ENCODE measurements at places on chromosomes 4 and X.

DNA sequence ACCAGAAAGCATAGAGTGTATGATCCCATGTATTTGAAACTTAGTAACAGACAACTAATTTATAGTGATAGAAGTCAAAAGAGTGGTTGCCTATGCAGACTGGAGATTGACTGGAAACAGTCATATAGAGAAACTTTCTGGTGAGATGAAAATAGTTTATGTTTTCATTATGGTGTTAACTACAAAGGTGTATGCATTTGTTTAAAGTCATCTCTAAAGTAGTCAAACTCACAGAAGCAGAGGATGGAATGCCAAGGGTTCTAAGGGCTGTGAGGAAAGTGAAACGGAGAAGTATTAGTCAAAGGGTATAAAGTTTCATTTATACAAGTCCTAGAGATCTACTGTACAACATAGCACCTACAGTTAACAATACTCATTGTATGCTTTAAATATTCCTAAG lies 45.8 kb downstream of the ENOX2 start:
- no peak for DNase-seq

GRCh38 chrX:69996113-69996468 lies 53.6 kb downstream of the AWAT2 start:
- DNase-seq: no peak

- DNase-seq: no peak
Measured at GRCh38 chrX:13750204-13750603, 15.7 kb downstream of the OFD1 start.

DNA sequence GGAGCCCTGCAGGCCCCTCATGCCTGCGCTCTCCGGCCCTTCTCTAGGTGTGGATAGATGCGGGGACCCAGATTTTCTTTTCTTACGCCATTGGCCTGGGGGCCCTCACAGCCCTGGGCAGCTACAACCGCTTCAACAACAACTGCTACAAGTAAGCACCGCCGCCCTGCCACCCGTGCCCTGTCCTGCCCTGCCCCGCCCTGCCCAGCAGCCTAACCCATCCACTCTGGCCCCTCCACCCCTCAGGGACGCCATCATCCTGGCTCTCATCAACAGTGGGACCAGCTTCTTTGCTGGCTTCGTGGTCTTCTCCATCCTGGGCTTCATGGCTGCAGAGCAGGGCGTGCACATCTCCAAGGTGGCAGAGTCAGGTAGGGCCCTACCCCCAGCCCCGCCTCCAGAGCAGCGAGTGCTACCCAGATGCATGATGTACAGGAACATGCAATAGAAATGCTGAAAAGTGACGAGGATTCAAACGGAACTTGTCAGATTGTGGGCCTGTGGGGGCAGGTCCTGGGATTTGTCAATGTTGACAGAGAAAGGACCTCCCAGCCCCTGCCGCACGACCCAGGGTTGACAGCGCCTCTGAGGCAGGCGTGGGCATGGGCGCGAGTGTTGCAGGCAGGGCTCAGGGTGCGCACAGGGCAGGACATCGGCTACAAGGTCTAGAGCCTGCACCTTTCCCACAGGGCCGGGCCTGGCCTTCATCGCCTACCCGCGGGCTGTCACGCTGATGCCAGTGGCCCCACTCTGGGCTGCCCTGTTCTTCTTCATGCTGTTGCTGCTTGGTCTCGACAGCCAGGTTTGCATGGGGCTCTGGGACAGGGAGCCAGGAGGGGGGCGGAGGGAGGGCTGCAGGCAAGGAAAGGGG lies 5.7 kb downstream of the SLC6A8 start:
- no peak for DNase-seq

DNA sequence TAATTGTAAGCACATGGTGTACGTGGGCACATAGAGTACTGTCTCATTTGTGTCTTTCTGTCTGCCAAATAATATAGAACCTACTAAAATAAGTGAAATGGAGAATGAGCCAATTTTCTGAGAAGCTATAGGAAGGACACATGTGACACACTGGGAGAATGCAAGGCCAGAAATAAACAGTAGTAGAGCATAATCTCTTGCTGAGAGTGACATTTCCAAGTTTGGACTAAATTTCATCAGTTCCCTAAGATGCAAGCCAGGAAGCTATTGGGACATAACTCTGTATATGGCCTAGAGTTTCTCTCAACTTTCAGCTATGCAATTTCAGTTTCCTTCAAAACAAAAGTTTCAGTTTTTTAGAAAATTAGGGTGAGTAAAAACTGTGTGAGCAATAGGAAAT lies 638.7 kb downstream of the PCDH18 start:
- DNase-seq: no peak

DNA sequence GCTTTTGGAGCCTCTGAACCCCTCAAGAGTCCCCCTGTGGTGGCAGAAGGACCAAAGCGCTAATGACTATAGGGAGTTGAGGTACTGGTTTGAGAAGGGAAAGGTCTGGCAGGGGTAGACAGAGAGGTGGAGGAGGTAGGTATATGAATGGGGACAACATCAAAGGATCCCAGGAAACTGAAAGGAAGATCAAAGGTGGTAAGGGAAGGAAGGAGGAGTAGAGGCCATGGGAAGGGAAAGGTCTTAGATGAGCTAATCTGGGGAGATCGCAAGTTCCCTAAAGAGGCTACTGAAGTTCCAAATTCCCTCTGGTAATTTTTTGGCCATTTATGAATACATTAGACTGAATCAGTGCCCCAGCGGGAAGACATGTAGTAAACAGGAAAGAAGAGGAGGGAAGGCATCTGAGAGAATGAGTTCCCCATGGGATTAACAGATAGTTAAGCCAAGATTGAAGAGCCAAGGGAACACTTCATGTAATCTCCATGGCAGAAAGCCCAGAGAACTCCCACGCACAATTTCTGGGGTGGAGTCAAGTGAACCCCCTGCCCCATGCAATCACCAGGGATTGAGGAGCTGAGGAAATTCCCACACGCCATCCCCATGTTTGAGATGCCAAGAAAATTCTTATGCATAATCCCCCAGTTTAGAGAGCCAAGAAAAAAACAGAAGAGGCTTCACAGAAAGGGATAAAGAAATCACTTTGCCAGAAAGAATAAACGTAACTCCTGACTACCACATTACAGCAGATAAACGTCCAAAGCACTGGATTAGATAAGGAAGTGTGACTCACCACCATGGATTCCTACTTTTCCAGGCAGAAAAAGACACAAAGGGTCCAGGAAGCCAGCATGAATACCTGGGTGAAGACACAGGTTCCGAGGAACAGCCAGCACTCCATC lies 25.8 kb downstream of the ZNF630 start:
- DNase-seq: no peak

- DNase-seq: no peak
Measured at GRCh38 chr4:181745933-181746625, 497.1 kb upstream of the TENM3 start.

DNA sequence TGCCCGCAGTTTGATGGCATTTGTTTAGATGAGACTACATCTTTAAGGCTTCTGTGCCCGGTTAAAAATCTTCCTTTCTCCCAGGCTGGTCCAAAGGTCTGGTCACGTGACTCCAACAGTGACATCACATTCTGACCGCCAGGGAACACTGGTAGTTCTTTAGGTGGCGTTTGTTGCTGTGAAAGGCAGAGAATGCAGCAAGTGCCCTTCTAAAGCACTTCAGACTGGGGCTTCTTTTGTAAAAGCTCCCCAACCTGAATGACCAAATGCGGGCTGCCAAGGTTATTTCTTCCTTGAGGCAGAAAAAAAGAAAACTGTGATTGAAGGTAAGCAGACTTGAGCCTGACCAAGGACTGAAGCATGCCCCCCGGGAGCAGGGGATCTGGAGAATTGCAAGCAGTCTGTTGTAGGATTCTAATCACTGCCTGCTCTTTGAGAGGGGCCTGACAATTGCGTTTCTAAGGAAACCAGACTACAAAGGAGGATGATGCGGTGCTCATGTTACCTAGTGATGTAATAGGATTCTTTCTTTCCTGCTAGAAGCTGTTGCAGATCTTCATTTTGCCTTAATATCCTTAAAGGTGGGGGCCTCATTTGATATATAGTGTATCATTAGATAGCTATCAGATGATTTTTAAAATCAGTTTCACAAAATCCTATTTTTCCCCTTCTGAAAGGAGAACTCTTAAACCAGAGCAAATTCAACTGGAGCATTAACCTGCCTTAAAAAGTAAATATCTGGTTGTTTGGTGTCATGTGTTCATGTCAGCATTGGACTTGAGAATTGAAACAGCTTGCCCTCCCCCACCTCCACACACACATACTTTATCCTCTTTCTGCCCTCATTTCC lies 133.1 kb downstream of the AKAP4 start:
- DNase-seq: no peak

GRCh38 chrX:28586286-28586685 lies 960 bp upstream of the IL1RAPL1 start:
- no peak for DNase-seq

DNA sequence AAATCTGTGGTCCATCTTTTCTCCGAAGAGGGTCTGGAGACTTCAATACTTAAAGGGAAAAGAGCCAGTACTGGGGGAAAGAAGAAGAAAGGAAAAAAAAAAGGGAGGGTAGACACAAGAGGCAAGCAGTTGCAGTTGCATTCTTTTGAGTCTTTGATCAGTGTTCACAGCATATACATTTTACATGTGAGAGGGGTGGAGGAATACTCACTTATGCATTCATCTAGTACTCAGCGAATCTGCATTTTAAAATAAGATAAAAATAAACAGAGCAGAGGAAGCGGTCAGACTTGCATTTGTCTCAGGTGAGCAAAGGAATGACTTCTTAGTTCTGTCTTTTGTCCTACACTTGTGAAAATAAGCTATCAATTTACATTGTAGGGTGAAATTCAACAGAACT lies 275.6 kb downstream of the SLC7A11 start:
- DNase-seq: no peak

- DNase-seq: no peak
Measured at GRCh38 chrX:144293229-144293628, 409.4 kb downstream of the UBE2NL start.
